ENCODE measurements at places on chromosomes 3 and 15.
A peak's percentile ranks its signal among the peaks of the same experiment; 100 is the strongest.

DNA sequence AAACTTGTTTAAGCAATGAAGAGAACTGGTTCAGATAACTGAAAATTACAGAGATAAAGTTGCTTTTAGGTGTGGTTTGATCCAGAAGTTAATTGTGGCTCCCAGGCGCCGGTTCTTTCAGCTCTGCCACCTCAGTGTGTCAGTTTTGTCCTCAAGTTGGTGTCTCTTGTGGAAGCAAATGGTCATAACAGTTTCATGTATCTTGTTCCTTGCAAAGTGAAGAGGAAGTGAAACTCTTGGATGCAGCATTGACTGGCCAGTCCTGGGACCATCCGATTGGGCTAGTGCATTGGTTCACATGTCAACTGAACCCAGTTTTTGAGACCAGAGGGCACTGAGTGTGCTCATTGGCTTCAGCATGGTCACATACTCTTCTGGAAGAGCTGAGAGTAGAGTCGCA is 181.4 kb upstream of the GRM7 start:
- DNase-seq = no peak

- DNase-seq = no peak
Observed at GRCh38 chr3:64575211-64575844, 112.5 kb downstream of the ADAMTS9 start.

DNA sequence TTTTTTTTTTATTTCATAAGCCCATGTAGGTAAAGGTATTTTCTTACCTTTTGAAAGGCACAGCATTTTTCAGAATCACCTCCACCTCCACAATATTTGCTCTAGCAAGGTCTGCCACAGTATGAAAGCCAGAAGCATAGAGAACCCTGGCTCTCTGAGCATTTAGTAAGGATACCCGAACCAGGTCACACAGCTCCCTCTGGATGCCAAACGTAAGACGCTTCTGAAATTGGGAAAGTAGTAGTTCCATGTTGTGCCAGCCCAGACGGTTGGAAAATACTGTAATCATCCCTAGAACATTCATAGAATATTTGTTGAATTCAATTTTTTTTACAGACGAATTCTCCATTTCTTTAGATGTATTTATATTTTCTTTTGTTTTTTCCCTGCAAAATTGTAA is 52.4 kb downstream of the POLQ start:
- DNase-seq = peak; percentile 21

- no peak for DNase-seq
Observed at GRCh38 chr3:30020380-30020779, 586.0 kb upstream of the TGFBR2 start.

GRCh38 chr3:139117136-139117675 is 72.5 kb upstream of the PRR23C start:
- no peak for DNase-seq

- peak; percentile 84 for DNase-seq
Observed at GRCh38 chr3:155079468-155079745, 712 bp upstream of the MME start.

GRCh38 chr3:155070932-155071387 is 9.2 kb upstream of the MME start:
- DNase-seq = peak; percentile 98

- no peak for DNase-seq
Observed at GRCh38 chr3:151178208-151178845, 24.7 kb downstream of the GPR171 start.

DNA sequence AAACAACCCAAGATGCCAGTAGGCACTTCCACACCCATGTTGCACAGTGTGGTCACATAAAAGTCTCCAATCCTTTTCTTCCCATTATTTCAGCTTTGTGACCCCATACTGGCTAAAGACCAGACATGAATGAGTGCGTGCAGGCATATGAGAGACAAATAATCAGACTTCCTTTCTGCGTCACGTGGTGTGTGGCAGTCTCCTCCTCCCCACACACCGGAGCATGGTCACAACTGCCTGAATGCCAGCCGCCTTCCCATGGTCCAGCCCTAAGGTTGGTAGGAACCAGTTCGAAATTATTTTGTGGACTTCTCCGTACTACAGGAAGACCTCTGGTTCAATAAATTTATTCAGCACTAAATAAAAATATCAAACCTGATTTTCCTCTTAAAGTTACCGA is 65.5 kb downstream of the VGLL4 start:
- DNase-seq = no peak

DNA sequence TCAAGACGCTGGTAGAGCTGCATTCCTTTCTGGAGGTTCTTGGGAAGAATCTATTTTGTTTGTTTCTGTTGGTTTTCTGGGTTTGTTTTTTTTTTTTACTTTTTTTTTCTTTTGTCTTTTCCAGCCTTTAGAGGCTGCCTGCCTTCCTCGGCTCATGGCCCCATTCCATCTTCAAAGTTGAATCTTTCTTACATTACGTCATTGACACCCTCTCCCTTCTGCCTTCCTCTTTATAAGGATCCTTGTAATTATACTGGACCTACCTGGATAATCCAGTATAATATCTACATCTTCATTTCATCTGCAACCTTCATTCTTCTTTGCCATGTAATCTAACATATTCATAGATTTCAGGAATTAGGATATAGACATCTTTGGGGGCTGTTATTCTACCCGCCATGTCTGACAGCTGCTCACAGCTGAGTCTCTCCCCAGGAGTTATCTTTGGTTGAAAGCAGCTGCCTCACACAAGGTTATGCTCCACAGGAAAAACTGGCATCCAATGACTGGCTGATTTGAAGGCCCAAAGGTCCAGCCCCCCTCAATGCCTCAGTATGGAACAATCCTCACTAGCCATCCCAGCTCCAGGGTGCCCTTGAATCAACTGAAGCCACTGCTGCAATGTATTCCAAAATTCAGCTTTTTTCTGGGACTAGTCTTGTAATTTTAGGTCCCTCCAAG is 38.4 kb upstream of the THBS1 start:
- DNase-seq = no peak

DNA sequence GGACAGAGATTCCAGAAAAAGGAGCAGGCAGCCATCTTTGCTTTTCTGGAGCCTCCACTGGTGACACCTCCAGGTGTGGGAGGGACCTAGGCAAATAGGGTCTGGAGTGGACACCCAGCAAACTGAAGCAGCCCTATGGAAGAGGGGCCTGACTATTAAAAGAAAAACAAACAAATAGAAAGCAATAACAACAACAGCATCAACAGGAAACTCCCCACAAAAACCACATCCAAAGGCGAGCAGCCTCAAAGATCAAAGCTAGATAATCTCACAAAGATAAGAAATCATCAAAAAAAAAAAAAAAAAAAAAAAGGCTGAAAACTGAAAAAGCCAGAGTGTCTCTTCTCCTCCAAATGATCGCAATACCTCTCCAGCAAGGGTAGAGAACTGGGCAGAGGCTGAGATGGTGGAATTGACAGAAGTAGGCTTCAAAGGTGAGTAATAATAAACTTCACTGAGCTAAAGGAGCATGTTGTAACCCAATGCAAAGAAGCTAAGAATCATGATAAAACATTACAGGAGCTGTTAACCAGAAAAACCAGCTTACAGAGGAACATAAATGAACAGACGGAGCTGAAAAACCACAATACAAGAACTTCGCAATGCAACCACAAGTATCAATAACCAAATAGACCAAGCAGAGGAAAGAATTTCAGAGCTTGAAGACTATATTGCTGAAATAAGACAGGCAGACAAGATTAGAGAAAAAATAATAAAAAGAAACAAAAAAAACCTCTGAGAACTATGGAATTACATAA is 225.4 kb downstream of the CTNNB1 start:
- DNase-seq = no peak

GRCh38 chr15:52178765-52179164 is 12.4 kb downstream of the GNB5 start:
- DNase-seq = no peak

GRCh38 chr3:53122933-53123305 is 7.3 kb downstream of the RFT1 start:
- no peak for DNase-seq

DNA sequence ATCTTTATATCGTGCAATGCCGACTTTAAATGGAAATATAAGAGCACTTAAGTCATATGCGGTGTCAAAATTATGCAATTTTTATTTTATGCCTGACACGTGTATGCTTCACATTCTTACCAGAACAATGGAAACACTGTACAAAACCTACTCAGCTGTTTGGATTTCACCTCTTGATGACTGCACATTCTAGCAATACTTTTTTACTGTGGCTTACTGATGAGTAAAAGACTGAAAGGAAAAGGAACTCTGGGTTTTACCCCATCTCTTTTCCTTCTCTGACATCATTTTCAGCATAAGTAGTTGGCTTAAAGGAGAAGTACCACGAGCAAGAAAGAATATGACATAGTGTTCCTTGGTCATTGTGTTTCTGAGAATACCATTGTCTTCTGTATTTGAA is 142.8 kb downstream of the POLR2M start:
- DNase-seq = no peak

GRCh38 chr3:71219744-71220638 is 363.5 kb downstream of the FOXP1 start:
- DNase-seq = no peak

DNA sequence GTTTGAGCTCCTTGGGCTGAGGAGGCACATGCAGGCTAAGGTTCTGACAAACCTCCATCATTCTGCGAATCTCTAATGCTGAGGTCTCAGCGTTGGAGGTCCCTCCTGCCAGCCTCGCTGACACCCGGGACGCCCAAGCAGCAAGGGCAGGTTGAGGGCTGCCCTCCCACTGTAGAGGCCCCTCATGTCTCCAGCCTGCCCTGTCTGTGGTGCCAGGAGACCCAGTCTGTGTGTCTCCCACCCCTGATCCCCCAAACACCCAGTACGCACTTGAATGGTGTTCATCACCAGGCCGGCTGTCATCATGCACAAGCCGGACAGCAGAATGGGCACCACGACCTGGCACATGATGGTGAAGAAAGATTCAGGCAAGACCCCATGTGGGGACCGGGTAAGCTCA is 27.8 kb downstream of the SLC41A3 start:
- no peak for DNase-seq

DNA sequence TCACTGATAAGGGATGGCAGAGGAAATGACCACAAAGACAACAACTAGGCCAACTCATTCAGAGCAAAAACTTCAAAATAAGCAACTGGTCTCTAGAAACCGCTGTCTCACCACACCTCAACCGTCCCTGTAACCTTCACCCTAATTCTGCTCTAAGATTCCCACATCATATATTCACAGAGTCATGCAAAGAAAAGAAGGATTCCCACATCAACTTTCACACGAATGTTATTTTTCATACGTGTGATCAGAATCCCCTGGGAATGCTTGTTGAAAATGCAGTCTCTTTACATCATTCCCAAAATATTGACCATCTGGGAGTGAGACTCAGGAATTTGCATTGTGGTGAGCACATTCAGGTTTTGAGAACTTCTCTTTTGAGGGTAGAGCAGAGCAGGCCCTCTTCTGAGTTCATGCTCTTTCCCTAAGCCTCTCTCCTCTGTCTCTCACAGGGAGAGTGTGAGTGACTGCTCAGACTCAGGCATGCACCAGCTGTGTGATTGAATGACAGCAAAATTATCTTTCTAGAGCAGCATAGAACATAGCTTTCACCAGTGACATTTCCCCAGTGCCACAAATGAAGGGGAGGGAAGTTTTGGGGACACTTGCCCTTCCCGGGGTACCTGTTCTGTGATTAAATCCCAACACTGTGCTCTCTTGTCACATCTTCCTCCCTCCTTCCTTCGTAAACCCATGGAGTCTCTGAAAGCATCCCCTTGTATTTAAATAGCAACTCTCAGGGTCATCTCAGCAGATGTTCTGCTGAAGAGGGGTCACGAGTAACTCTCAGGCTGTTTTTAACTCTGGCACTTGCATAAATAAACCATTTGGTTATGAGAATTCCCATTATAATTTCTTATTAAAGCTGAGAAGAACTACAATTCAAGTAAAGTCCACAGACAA is 170.9 kb downstream of the PLCL2 start:
- DNase-seq = peak; percentile 90

DNA sequence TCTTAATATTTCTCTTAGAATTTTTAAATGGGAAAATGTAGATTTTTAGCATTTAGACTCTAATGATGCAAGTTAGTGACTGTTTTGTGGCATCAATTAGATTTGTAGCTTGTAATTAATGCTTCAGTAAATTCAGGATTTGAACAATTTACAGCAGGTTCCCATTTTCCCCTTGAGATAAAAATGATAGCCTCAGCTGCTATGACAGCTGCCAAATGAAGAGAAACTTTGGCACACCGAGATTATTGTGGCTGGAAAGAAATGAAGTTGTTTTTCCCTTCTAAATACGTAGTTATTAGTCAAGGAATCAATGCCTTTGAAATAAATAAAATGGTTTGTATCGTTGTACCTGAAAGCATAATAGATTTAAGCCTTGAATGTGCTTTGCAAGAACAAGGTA is 206.4 kb upstream of the P2RY1 start:
- no peak for DNase-seq

- no peak for DNase-seq
Observed at GRCh38 chr15:78167227-78167888, 18.2 kb downstream of the IDH3A start.

DNA sequence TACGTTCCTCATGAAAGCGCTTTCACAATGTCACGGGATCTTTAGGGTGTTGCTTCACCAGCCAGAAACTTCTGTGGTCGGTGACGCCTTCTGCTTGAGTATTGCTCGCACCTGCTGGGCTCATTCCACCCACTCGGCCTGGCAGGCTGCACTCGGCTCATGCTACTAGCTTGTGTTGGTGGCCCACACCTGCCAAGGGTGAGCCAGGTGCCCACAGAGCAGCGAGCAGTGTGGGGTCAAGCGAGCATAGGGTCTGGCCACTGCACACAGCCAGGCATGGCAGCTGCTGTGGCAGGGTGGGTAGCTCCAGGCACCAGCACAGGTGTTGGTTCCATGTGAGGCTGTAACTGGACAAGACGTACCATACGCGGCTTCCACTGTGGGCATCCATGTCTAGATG is 202.9 kb upstream of the CADM2 start:
- DNase-seq = no peak

GRCh38 chr3:133474251-133474801 is 74.5 kb downstream of the BFSP2 start:
- DNase-seq = peak; percentile 45

Measured in fibroblast of skin of right quadriceps (primary cell).